Kidney capillary endothelial cell (primary cell): ENCODE measurements at places on chromosomes 11 and 22.

DNA sequence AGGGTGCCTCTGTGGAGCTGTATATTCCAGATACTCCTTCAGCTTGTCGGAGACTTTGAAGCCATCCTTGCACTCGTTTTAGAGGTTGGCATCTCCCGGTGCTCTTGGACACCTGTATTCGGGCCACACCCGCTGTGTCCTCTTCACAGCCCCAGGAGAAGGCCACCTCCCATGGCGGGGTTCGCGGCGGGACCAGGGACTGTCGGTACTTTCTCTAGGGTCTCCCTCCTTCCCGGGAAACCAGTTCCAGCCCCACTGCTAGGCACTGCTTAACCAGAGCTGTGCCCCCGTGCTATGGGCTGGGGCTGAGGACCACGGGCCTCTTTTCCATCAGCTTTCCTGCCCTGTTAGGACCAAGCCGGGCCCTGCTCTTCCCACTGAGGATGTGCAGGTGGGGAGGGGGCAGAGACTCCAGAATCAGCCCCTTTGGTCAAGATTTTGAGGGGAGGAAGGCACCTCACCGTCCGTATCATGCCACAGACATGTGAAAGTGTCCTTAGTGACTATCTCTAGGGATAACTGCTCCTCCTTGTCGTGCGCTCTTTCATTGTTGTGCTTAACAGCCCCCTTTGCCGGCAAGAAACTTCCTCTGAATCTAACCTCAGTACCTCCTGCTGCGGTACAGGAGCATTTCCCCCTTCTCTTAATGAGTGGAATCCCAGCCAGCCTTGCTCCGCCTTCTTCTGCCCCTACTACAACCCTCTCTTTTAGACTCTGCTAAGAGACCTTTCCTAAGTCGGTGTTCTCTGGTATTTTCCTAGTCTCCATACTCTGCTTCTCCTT, 1.2 kb upstream of the B3GAT1 start:
- DNase-seq, result no peak

GRCh38 chr11:17230867-17231851, 23.4 kb upstream of the PIK3C2A start:
- no peak for DNase-seq

- no peak for DNase-seq
These were observed 5.0 kb upstream of the PLEKHA7 start for GRCh38 chr11:17019232-17019631.

GRCh38 chr22:49630448-49630946, 197.2 kb downstream of the BRD1 start:
- DNase-seq, result no peak

- no peak for DNase-seq
These were observed 1387.0 kb upstream of the RAG2 start for GRCh38 chr11:37984991-37985390.

DNA sequence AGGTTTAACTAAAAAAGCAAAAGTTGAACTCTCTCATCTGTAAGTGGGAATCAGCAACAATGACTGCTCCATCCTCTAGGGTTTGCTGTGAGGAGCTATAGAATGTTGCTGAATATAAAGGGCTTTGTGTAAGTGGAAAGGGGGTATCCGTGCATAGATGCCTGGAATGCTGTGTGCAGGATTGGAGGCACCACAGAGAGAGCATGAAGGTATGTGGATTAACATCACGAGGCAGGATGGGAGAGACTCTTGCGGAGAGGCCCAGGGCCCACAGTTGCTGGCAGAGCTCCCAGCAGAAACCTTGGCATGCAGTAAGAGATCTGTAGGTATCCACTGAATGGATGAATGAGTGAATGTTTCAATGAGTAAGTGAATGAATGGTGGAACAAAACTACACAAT, 298.7 kb upstream of the DDI1 start:
- DNase-seq, result no peak

- no peak for DNase-seq
These were observed 755.0 kb downstream of the OPCML start for GRCh38 chr11:132777067-132777975.

DNA sequence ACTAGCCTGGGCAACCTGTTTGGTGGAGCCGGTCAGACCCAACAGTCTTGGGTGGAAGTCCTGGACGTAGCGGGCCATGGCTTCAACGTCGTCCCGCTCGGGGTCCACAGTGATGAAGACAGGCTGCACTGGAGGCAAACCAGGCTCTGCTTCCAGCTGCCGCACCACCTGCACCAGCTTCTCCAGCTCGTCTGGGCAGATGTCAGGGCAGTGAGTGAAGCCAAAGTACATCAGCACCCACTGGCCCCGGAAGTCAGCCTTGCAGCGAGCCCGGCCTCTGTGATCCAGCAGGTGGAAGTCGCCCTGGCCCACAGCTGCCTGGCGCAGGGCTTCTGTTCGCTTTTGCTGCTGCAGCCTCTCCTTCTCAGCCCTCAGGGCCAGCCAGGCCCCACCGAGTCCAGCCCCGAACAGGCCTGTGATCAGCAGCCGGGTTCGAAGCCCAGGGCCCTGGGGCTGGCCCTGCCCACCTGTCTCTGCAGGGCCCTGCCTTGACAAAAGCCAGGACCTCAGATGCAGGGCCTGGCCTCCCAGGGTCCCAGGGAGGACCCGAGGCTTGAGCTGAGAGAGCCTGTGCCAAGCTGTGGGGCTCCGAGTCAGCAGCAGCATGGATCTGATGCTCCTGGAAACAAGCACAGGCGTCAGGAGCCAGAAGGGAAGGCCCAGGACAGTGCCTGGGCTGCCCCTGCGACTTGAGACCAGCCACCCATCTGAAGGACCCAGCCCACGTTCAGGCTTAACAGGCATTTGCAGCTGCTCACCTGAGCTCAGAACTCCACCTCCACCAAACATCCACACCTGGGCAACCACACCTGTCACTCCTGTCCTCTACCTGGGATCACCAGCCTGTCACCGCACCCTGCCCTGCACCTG, 1.4 kb downstream of the SCO2 start:
- DNase-seq, result no peak

- DNase-seq, result no peak
These were observed 143.3 kb upstream of the TBCEL start for GRCh38 chr11:120880498-120881175.
